ENCODE measurements at places on chromosomes 12 and 14.
A peak's percentile ranks its signal among the peaks of the same experiment; 100 is the strongest.

- no peak for DNase-seq
Observed at GRCh38 chr12:66693901-66694513, 15.1 kb upstream of the GRIP1 start.

GRCh38 chr12:95215949-95216348, 1.3 kb downstream of the FGD6 start:
- DNase-seq, result no peak

DNA sequence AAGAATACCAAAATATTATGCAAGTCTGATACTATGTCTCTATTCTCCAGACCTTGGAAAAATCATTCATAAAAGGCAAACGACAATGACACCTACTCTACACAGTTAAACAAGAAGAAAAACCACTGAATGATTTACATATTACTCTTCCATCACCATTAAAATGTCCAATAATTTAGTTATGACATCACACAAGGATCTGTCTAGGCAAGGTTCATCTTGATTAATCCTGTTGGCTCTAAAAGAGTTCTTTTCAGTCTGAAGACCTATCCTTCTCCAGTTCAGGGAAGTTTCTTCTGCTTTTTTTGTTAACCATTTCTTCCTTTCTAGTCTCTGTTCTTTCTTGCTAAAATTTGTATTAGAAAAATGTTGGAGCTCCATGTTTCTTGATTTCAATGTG, 64.0 kb downstream of the OSBPL8 start:
- no peak for DNase-seq

DNA sequence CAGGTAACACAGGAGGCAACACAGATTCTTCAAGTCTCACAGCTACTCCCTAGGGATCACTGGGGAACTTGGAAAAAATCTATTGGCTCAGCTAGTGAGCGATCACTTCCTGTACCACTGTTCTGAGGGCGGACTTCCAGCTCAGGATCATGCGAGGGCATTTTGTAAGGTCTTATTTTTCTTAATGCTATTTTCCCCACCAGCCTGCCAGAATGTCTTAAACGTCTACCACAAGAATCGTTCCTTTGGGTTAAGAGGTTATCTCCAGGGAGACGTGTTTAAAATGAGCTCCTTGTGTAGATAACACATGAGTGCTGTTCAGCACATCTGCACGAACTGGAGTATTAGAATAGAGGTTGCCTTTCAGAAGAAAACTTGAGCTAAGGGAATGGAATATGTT, 162.6 kb downstream of the ETNK1 start:
- no peak for DNase-seq

GRCh38 chr12:58384196-58384595, 442.8 kb downstream of the ATP23 start:
- no peak for DNase-seq

GRCh38 chr12:93645702-93646101, 31.5 kb upstream of the CRADD start:
- no peak for DNase-seq

DNA sequence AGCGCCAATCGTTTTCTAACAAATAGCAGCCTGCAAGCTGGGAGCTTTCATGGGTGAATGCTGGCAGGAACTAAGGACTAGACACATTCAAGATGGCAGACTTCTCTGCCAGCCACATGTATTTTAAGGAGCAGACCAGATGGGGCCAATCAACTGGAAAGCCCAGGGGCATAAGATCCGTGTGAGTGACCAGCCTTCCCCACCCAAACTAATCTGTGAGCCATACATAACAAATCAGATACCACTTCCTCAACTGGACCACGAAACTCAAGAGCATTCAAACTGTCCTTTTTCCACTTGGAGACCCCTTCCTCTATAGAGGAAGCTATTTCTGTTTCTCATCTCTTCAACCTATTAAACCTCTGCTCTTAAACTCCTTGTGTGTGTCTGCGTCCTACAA, 9.7 kb downstream of the TCL1B start:
- DNase-seq, result no peak

- no peak for DNase-seq
Observed at GRCh38 chr14:104138098-104138717, at the start of gene KIF26A. Gene KIF26A (plus strand): TSS chr14:104138587. CDS start chr14:104138723, 136 bp downstream.

DNA sequence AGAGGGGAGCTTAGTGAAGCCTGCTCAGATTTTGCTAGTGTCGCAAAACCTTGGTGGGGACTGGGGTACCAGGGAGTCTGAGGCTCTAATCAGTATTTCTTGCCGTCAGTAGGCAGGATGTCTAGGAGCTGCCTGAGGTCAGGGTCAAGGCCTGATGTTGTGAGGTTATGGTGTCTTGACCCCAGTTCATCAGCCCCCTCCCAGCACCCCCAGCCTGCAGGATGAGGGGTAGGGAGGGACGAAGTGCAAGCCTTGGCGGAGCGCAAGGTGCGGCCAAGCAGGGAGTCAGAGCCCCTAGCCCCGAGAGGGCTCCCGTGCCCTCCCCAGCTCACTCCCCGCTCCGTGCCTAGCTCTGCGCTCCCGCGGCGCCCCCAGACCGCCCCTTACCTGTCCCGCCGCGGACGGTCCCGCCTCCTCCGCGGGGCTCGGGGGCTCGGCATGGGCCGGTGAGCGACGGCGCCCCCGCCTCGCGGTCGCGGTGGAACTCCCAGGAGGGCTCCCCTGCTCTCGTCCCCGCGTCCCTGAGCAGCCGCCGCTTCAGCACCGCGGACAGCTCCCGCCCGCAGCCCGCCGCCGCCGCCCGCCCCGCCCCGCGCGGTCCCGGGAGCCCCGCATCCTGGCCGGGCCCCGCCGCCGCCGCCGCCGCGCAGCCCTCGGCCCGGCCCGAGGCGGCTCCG, 347 bp downstream of the SYNDIG1L start:
- DNase-seq, result no peak

- DNase-seq, result no peak
Observed at GRCh38 chr14:102525219-102525928, 15.8 kb upstream of the ANKRD9 start.

DNA sequence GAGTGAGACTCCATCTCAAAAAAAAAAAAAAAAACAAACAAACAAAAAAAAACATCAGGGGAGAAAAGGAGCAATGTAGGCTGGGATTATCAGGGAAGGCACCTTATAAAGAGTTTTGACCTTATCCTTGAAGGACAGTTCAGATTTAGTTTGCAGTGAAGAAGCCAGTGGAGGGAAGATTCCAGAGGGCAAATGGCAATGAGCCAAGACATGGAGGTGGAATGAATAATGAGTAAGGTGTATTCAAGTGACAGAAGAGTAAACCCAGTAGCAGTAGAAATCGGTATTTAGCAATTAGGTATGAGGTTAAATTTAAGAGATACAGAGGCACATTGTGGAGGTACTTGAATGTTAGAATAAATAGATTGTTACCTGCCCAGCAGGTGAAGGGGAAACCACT, 2.2 kb upstream of the DUSP16 start:
- no peak for DNase-seq

- no peak for DNase-seq
Observed at GRCh38 chr14:102164241-102164641, 24.5 kb downstream of the WDR20 start.

GRCh38 chr12:70319605-70320004, 46.5 kb upstream of the KCNMB4 start:
- DNase-seq, result no peak

GRCh38 chr14:81766321-81766915, 232.8 kb upstream of the SEL1L start:
- DNase-seq, result no peak

GRCh38 chr14:97458255-97458654, 661.1 kb downstream of the VRK1 start:
- DNase-seq, result peak; percentile 31

- no peak for DNase-seq
Observed at GRCh38 chr12:121033625-121034349, 5.3 kb downstream of the OASL start.

- no peak for DNase-seq
Observed at GRCh38 chr12:95218150-95219133, 835 bp downstream of the VEZT start.

- DNase-seq, result peak; percentile 87
Observed at GRCh38 chr12:96233939-96234461, 39.8 kb downstream of the ELK3 start.

DNA sequence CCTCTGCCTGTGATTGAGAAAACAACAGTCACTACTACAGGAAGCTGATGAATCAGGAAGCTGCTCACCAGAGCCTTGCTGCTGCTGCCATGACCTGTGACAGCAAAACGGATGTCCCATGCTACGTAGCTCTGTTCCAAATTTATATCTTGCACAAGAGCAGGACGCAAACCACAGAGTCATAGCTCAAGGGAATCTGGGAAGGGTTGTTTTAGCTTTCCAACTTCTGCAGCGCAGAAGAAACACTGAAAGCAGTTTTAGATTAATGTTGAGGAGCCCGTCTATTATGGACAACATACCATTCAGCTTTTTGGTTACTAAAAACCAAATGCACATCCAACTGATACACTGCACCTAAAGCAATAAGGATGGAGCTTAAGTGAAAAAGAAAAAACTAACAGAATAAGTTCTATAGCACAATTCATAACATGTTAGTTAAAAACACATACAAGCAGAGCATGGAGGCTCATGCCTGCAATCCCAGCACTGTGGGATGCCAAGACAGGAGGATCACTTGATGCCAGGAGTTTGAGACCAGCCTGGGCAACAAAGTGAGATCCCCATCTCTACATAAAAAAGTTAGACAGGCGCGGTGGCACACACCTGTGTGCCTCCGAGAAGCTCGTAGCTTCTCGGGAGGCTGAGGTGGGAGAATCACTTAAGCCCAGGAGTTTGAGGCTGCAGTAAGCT, 1.7 kb upstream of the ANKRD33 start:
- DNase-seq, result peak; percentile 32

DNA sequence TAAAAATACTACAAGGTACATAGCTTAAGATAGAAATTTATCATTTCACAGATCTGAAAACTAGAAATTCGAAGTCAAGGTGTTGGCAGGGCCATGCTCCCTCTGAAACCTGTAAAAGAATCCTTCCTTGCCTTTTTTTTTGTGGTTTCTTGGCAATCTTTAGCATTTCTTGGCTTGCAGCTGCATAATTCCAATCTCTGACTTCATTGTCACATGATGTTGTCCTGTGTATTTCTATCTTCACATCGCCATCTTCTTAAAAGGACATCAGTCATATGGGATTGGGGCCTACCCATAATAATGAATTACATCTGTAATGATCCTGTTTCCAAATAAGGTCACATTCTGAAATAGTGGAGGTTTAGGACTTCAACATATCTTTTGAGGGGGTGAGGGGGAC, 250.4 kb downstream of the TMTC2 start:
- DNase-seq, result no peak

DNA sequence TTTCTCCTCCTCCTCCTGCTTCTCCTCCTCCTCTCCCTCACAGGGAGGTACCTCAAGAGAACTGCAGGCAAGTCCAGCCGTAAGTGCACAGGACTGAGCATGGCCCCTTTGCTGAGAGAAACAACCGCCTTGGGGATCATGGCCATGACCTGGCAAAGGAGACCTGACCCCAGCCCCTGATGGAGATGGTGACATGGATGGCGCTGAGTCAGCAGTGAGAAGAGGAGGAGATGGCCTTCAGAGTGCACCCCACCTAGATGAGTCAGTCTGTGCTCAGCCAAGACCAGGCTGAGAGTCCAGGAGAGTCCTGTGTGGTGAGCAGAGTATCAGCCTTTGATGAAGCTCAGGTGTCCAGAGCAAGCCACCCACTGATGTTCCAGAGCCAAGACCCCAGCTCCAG, 36.4 kb downstream of the MEG3 start:
- no peak for DNase-seq

- no peak for DNase-seq
Observed at GRCh38 chr14:64117671-64118402, 176.3 kb downstream of the ESR2 start.

- no peak for DNase-seq
Observed at GRCh38 chr14:73258076-73258475, 20.8 kb downstream of the PAPLN start.

GRCh38 chr12:13004986-13005385, 4.9 kb upstream of the HEBP1 start:
- no peak for DNase-seq

DNA sequence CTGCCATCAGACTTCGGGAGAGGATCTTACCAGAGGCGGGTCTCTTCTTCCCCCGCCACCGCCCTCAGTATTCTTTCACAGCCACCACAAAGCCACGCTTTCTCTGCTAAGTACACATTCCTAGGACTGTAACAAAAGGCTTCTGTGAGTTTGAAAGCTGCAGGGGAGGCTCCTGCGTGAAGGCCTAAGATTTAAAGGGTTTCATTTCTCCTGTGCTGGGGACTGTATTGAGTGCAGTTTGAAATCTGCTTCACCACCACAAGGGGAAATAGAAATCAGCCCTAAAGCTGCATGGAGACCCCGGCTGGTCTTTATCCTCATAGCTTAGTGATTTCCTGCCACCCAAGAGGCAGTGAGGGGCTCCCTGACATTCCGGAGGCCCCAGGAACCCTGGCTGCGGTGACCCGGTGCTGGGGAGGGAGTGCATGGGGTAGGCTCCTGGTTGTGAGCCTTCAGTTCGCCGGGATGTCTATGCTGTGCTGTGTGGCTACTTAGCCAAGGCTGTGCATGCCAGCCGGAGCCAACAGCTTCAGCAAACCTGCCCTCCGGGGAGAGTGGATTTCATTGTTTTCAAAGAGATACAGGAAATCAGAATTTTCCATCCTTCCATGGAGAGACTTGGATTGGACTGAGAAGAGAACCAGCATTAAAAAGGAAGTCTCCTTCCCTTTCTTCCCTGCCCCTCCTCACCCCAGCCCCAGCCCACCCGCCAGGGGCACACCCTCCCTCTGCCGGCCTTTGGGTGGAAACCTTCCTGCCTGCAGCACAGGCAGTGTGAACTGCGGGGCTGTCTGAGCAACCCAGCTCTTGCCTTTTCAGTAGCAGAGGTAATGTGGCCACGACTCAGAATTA, 163.3 kb downstream of the ETV6 start:
- peak; percentile 43 for DNase-seq

GRCh38 chr12:18400186-18400585, 138.9 kb downstream of the PIK3C2G start:
- no peak for DNase-seq

GRCh38 chr12:93061473-93062419, 132.7 kb upstream of the EEA1 start:
- peak; percentile 50 for DNase-seq

GRCh38 chr12:78192979-78193378, 362.3 kb downstream of the NAV3 start:
- DNase-seq, result no peak

DNA sequence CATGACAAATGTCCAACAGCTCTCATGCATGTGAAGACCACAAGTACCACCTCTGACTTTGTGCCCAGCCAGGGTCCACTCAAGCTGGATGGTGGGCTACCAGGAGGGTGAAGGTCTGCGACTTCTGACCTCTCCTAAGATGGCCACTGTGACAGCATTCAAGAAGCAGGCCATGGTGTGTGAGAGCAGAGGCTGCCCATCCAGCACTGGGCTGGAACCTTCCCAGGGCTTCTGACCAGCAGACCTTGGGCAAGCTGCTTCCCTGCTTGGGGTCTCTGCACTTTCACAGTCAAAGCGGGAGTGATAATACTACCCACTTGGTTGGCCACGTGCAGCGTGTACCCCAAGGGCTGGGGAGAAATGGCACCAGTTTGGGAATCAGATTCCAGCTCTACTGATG, 10.4 kb downstream of the MMAB start:
- no peak for DNase-seq

DNA sequence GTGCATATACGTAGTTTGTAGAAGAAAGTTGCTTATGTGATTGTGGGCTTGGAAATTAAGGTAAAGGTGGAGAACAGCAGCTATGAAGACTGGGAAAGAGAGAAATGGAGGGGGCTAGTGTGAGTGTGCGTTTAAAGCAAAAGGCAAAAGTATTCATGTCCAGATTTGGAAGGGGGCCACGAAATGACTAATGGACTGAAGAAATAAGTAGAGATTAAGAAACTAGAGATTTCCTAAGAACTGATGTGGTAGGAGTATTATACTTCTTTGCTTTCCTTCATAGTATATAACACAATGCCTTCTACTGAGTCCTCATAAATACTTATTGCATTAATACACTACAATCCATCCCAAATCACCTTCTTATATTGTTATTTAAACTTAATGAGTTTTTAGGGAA, 298.6 kb upstream of the NOVA1 start:
- no peak for DNase-seq

All from anterior cingulate cortex (tissue), 58 donors.